ENCODE measurements at places on chromosomes 3 and 15.

DNA sequence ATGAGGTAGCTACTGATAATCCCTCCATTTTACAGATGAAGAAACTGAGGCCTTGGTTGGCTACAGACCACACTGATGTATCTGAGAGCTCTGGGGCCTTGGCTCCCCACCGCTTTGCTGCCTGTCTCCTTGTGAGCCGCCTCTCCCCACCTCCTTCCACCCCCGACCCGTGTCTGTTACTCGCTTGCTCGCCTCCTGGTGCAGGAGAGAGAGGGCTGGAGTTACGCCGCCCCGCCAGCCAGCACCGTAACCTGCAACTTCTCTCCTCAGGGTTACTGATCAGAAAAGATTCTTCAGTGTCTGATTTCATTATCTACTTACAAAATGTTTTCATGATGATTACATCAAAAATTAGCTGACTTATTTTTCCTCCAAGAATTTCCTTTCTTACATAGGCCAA lies 34.1 kb downstream of the TM2D3 start:
- no peak for DNase-seq

DNA sequence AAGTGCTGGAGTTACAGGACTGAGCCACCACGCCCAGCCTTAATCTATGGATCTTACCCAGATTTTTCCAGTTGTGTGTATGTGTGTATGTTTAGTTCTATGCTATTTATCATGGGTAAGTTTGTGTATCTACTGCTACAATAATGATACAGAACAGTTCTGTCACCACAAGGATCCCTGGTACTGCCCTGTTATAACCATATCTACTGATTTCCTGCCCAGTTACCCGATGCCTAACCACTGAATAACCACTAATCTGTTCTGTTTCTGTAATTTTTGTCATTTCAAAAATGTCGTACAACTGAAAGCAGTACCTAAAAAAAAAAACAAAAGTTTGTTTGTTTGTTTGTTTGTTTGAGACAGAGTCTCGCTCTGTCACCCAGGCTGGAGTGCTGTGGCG lies 123.7 kb upstream of the RAP2B start:
- no peak for DNase-seq

DNA sequence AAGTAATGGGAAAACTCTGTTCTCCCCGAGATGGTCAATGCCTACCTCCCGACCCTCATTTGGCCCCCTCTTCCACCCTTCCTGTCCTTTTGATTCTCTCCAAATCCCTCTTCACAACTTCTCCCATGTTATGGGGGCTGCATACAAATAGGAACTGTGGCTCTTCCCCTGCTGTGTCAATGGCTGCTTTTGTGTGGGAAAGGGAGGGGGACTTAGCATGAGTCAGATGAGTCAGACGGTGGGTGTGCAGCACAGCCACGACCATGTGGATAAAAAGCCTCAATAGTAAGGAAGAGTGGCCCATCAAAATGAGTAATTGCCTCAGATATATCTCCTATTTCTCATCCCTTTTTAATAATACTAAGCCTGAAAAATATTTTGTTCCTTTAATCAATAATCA lies 31.9 kb downstream of the SPATA16 start:
- DNase-seq, result no peak

DNA sequence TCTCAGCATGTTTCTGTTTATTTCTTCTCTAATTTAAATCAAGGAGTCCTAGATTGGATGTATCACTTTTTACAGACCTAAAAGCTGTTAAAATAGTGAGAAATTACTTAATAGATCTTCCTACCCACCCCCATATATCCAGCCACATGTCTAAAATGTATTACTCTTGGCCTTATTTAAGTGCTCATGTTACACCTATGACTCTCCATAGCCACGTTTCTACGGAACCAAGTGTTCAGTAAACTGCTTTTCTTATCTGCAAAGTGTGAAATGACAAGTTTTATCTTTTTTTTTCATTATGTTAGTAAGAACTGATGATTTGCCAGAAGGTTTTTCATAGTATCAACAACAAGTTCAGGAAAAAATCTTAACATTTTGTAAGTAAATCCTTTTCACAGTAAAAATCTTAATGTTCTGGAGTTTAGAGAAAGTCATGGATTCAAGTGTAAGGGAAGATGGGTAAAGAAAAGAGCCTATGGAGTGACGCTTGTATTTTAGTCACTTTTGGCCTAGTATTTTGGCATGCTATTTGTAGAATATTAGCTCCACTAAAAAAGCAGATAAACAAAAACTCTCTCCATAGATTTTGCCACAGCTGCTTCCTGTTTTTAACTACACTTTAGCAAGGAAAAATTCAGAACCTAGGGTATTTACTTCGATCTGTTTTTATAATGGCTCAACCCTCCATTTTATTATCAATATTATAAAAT lies 41.2 kb upstream of the IGSF10 start:
- DNase-seq, result no peak

DNA sequence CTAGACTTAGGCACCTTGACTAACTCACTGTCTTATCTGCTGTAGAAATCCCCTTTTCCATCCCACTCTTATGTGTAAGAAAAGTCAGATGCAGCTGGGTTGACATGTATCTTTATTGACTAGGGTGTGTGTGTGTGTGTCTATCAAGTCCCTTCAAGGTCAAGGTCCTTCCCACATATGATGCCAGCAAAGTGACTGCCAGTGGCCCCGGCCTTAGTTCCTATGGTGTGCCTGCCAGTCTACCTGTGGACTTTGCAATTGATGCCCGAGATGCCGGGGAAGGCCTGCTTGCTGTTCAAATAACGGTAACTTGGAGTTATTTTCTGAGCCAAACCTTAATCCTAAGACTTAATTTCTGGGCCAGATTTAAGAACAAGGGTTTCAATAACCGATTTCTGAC lies 76.3 kb downstream of the DNASE1L3 start:
- DNase-seq, result no peak

- no peak for DNase-seq
Measured at GRCh38 chr3:165144271-165144670, 51.9 kb downstream of the SLITRK3 start.
